ENCODE measurements at places on chromosomes 5 and 9.

- no peak for DNase-seq
Observed at GRCh38 chr5:54743997-54744788, 226.6 kb downstream of the SNX18 start.

- DNase-seq: no peak
Observed at GRCh38 chr5:80414113-80414512, 6.2 kb downstream of the ZFYVE16 start.

- peak; percentile 7 for DNase-seq
Observed at GRCh38 chr9:109192732-109193361, 25.8 kb upstream of the FRRS1L start.

DNA sequence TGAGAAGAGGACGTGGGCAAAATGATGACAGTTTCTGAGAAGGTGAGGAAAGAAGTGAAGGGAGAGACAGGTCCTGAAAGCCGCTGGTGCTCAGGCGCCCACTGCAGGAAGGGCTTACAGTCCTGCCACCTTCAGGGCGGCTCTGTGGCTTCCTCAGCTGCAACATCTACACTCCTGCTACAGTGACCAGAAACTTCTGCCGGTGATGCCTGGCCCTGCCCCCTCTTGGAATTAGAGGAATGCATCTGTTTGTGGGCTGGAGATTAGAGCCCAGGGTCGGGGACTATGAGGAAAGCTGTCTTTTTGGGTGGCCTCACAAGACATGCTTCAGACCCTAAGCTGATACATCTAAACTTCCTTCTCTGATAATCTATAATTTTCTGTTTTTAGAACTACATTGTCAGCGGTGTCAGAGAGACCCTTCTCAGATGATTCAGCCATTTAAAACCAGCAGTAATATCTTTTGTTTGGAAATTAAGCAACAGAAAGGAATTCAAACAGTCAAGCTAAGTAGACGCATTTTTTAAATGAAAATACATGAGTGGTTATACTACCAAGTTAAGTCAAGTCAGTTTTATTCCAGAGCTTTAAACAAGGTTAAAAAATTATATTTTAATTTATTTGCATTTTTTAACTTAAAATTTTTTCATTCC is 30.4 kb downstream of the PRDM6 start:
- no peak for DNase-seq

GRCh38 chr5:23208959-23209431 is 298.4 kb upstream of the PRDM9 start:
- peak; percentile 77 for DNase-seq

- no peak for DNase-seq
Observed at GRCh38 chr9:126612326-126612812, 1.4 kb upstream of the LMX1B start.

- DNase-seq: peak; percentile 16
Observed at GRCh38 chr9:132412089-132412488, 2.1 kb downstream of the CFAP77 start.

- no peak for DNase-seq
Observed at GRCh38 chr5:126732716-126733115, 44.2 kb upstream of the LMNB1 start.

GRCh38 chr5:144048259-144048856 is 122.1 kb downstream of the YIPF5 start:
- no peak for DNase-seq

DNA sequence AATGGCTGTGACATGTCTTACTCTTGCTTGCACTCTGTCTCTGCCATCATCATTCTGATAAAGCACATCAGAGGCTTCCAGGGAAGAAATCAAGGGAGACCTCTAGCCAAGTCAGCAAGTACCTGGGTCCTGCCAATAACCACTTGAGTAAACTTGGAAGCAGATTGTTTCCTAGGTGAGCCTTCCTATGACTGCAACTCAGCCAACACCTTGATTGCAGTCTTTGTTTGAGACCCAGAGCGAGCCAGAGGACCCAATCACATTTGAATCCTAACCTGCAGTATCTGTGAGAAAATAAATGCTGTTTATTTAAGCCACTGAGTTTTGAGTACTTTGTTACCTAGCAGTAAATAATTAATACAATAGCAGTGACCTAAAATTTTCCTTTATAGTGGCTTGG is 356.8 kb upstream of the CHD1 start:
- no peak for DNase-seq

GRCh38 chr5:177557041-177557647 is 2.8 kb upstream of the FAM193B start:
- DNase-seq: peak; percentile 41

GRCh38 chr9:100125910-100126309 is 26.9 kb downstream of the INVS start:
- no peak for DNase-seq

DNA sequence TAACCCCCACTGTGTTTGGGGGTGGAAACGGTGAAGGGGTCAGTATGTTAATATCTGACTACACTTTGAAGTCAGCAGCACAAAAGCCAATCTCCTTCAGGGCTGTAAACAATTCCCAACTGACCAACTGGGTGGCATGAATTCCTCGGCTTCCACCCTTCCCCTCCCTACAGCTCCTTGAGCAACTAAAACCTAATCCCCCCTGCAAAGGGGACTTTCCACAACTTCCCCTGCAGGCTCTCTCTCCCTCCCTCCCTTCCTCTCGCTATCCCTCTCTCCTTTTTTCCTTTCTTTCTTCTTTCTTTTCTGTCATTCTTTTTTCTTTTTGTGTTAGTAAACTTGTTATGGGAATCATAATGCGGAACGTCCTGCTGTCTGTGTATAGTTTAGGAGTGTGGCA is 65.1 kb upstream of the PTCH1 start:
- DNase-seq: no peak

- no peak for DNase-seq
Observed at GRCh38 chr5:39450487-39450886, 25.7 kb upstream of the DAB2 start.

DNA sequence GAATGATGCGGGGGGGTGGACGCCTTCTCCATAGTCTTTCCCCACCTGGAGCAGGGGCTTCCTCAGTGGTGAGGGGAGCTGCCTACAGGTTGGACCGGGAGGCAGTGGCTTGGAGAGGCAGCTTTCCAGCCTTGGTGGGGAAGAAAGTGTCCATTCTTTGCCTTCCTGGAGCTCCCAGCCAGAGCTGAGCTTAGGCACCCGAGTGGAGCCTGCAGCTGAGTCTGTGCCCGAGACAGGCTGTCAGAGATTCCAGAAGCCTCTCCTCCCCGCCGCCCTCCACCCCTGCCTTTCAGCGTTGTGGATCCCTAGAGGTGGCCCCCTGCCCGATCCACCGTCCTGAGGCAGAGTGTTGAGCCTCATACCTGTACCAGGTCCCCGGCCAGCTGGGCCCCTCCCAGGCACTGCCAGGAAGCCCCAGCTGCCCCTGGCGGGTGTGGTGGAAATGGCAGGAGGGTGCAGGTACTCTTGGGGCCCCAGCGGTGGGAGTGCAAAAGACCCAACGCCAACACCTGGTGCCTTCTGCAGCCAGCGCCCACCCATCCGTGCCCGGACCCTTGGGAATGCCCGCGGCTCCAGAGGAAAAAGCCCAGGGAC is 112.0 kb downstream of the RXRA start:
- peak; percentile 10 for DNase-seq

DNA sequence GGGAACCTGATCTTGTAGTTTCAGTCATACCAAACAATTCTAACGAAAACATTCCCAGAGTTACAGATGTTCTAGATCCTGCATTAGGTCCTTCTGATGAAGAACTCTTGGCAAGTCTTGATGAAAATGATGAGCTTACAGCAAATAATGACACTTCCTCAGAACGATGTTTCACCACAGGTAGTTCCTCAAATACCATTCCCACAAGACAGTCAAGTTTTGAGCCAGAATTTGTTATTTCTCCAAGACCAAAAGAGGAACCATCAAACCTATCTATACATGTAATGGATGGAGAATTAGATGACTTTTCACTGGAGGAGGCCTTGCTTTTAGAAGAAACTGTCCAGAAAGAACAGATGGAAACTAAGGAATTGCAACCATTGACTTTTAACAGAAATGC is 21.0 kb downstream of the RMI1 start:
- no peak for DNase-seq

GRCh38 chr9:83698976-83699585 is 8.7 kb downstream of the UBQLN1 start:
- DNase-seq: no peak

DNA sequence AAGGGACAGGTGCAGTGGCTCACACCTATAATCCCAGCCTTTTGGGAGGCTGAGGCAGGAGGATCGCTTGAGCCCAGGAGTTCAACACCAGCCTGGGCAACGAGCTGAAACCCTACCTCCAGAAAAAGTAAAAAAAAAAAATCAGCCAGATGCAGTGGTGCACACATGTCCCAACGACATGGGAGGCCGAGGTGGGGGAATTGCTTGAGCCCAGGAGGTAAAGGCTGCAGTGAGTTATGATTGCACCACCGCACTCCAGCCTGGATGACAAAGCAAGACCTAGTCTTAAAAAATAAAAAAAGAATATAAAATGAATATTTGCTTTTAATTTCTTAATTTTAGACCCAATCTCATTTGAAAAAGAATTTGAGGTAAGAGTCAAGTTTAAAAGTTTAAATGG is 143.5 kb downstream of the LPAR1 start:
- no peak for DNase-seq

GRCh38 chr9:107883496-107884124 is 394.0 kb upstream of the KLF4 start:
- no peak for DNase-seq

DNA sequence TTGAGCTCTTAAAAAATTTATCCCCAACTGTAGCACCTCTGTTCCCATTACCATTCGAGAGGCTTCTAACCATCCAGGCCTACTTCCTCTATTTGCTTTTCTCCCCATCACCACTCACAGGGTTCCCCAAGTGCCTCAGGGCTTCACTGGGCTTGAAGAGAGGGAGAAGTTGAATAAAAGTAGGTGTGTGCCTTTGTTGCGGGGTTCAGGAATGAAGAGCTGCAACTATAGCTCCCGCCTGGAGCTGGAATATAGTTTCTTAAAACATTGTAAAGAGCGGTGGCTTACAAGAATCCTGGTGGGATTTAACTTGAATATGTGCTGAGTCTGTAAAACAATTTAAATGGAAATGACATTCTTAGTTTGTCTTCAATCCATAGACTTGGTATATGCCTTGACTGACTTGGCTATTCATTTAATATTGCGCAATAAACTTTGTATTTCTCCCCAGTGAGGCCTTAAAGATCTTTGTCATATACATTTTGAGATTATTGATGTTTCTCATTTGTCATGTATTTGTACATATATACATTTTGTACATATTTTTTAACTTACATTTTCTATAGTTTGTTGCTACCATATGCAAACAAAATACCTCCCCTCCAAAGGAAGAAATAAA is 7.2 kb downstream of the ENTREP1 start:
- no peak for DNase-seq

- DNase-seq: no peak
Observed at GRCh38 chr5:59040804-59041201, 457.9 kb downstream of the RAB3C start.

DNA sequence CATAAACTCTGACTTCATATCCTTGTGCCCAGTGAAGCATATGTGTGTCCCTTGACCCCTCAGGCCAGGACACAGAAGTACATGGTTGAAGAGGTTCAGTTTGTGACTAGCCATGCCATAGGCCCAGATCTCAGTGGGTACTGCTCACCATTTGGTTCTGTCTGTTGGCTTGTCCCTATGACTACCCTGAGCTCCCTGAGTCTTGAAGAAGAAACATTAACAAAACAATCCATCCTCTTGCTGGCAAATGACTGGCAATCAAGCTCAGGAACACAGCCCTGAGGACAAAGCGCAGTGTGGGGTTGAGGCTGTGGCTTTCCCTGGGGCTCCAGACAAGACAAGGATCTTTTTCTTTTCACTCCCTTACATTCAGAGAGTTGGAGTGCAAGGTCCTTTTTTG is 46.3 kb downstream of the TNFAIP8 start:
- no peak for DNase-seq

GRCh38 chr9:111186021-111186530 is 143.9 kb downstream of the OR2K2 start:
- no peak for DNase-seq

DNA sequence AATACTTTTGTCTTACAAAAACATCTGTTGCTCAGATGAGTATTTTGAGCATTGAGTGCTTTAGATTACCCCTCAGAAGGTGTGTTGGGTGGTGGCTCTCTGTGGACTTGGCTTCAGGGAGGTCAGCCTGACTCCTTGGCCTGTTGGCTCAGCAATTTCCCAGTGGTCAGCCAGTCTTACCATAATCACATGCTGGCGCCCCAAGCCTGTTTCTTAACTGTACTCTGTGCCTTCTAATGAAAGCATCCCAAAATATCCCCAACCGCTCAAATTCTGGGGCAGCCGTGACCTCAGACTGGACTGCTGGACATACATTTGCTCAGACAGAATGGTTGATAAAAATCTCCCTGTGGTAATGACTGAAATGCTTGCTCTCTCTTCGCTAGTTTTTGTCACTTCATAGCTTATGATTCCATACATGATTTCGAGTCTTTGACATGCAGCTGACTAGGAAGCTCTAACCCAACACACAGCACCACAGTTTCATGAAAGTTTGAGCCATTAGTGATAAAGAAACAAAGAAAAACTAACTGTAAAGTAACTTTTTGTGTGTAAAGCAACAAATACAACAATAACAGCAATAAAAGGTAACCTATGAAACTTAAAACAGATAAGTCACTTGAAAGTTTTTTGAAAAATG is 562.2 kb upstream of the MEF2C start:
- DNase-seq: no peak

DNA sequence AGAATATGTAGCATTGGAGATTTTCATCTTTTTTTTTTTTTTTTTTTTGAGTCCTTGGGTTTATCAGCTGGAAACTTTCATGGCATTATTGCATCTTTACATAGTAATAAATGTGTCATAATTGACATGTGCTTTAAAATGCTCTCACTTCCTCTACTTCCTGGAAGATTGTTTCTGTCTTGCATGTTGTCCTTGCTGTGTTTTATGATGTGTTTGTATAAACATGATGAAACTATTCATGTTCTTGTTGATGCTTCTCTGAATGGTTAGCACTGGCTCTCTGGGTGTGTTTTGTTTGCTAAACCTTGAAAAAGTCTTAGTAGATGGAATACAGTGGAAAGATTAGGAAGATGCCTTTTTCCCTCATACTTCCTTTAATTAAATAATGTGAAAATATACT is 87.9 kb downstream of the IQGAP2 start:
- DNase-seq: no peak

- no peak for DNase-seq
Observed at GRCh38 chr5:68122439-68123328, 92.9 kb upstream of the PIK3R1 start.

GRCh38 chr9:76697554-76697953 is 66.7 kb upstream of the PCA3 start:
- DNase-seq: peak; percentile 38

DNA sequence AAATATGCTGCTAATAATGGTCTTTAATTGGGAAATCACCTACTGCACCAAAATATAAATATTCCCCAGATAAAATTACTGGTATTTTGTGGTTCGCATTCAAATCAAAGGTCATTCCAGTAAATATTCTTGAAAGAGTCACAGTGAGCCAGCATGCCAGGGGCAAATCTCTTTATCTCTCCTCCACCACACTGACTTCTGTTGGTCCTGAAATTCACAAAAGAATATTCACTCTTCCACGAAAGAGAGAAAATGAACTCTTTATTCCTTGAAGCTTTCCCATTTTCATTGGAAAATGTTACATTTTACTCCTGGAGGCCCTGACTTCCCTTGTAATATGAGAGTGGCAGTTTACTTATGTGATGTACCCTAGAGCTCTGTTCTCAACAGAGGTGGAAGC is 39.7 kb downstream of the ZNF366 start:
- DNase-seq: no peak

GRCh38 chr5:56211298-56211865 is 21.7 kb downstream of the ANKRD55 start:
- DNase-seq: no peak

Data from NCI-H510A treated with DMSO at 0.1 percent for 48 hours (cell line).